Ascending aorta (tissue), 2 donors: ENCODE measurements at places on chromosomes 6 and 20.
A peak's percentile ranks its signal among the peaks of the same experiment; 100 is the strongest.

DNA sequence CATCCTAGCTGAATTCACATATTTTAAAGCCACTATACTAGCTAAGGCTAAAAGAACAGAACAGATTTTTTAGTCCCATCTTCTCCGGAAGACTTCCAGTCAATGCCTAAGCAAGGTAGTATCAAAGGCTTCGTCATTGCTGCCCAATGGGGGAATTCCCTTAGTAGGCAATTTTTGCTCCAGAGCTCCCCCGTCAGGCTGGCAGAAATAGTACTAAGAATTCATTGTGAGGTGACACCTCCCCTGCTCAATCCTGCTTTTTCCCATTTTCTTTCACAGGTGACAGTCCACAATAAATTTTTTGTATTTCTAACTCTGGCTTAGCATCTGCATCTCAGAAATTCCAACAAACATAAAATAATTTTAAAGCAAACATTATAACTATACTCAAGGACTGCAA lies 52.8 kb upstream of the SRSF6 start:
- H3K36me3 ChIP-seq = no peaks in the 10 kb centered on the region
- H3K27me3 ChIP-seq = no peaks in the 10 kb centered on the region
- H3K4me1 ChIP-seq = no peaks in the 10 kb centered on the region
- no peak overlapping the region for H3K4me3 ChIP-seq

DNA sequence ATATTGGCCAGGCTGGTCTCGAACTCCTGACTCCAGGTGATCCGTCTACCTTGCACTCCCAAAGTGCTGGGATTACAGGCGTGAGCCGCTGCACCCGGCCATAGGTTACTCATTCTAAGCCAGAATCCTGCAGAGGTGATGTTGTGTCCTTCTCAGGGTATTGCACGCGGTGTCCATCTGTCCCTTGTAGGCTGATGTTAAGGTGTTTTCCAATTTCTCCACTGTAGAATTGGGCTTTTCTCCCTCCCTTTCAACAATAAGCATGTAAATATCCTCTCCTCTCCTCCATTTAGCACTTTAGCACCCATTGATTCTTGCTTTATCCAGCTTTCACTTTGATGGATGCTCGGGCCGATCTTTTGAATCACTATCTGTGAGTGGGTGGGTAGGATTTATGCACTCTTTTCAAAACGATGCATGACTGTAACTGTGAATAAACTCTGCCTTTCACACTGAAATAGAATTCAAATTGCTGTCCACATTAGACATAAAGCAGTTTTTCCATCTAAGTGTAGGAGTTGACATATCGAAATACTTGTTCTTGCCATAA lies 52.6 kb downstream of the ZBTB2 start:
- no peak for DNase-seq
- H3K4me3 ChIP-seq = no peak overlapping the region
- peaks cover 8% of the 10 kb centered on the region for H3K36me3 ChIP-seq
- H3K4me1 ChIP-seq = no peaks in the 10 kb centered on the region
- H3K27ac ChIP-seq = no peak overlapping the region
- H3K27me3 ChIP-seq = no peaks in the 10 kb centered on the region

- H3K27me3 ChIP-seq = no peaks in the 10 kb centered on the region
- no peaks in the 10 kb centered on the region for H3K36me3 ChIP-seq
- no peak overlapping the region for H3K27ac ChIP-seq
- DNase-seq = no peak
These were observed 15.1 kb downstream of the BMP7 start for GRCh38 chr20:57251344-57251743.

- H3K27me3 ChIP-seq = peaks cover 4% of the 10 kb centered on the region
- DNase-seq = no peak
- H3K27ac ChIP-seq = no peak overlapping the region
These were observed 123.7 kb downstream of the MRPL14 start for GRCh38 chr6:44003345-44004061.

- H3K27me3 ChIP-seq = no peaks in the 10 kb centered on the region
- H3K4me3 ChIP-seq = no peak overlapping the region
- H3K36me3 ChIP-seq = no peaks in the 10 kb centered on the region
- H3K27ac ChIP-seq = no peak overlapping the region
These were observed 32.4 kb downstream of the ARID1B start for GRCh38 chr6:156809446-156810178.

DNA sequence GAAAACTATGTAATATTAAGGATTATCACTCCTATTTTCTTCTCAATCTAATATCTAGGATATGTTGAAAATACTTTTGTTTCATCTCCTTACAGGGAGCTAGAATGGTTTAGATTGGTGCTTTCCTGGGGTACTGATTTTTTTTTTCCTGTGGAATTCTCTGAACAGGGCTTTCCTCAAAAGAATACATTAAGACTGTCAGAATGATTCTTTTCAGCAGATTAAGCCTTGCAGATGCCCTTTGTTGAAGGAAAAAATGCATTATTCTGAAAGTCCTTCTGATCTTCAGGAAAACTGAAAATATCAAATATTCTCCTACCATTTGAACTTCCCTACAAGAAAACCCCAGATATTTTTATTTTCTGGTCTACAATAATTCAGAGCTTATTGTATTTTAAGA lies 178.9 kb downstream of the SOX4 start:
- no peaks in the 10 kb centered on the region for H3K36me3 ChIP-seq
- no peak overlapping the region for H3K4me3 ChIP-seq
- H3K27ac ChIP-seq = no peak overlapping the region
- no peak for DNase-seq
- no peaks in the 10 kb centered on the region for H3K27me3 ChIP-seq

DNA sequence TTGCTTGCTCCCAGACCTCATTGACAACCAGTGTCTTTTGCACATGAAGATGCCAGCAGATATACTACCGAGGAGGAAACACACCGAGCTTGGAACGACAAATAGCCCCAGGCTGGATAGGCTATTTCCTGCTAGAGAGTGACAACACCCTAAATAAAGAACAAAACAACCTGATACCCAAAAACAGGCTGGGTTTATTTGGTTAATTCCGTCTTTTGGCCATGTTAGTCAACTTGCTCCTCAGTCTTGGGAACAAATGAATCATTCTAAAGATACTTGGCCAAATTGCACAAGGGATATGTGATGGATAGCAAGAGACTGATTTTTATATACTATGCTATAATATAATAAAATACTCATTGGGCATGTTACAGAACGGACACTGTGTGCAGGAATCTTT lies 11.5 kb upstream of the MUC22 start:
- DNase-seq = no peak
- no peaks in the 10 kb centered on the region for H3K27me3 ChIP-seq
- no peak overlapping the region for H3K4me3 ChIP-seq
- H3K27ac ChIP-seq = no peak overlapping the region

DNA sequence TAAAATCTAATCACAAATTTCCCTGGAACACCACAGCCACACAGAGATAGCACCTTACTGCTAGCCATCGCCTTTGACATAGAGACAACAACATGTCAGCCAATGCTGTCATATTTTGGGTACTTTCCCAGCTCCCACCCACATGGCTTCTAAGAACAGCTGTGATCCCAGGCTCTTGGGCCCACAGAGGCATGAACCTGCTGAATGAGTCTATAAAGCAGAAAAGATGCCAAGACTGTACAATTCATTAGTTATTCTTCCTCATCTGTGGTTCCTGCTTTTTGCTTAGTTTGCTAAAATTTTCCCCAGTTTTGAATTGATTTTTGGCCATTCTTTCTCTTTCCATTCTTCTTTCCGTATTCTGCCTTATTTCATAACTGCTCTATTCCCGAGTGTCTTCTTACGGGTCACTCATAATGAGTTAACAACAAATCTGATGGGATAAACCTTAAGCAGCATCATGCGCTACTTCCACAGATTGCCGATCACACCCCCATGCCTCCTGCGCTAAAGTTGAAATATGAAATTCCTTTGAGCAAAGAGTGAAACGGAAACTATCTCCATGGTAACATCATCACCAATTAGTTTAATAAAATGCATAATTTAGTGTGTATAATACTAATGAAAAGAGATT lies 327.3 kb upstream of the HSF2 start:
- no peak overlapping the region for H3K27ac ChIP-seq
- no peaks in the 10 kb centered on the region for H3K4me1 ChIP-seq
- DNase-seq = no peak
- no peak overlapping the region for H3K4me3 ChIP-seq
- no peaks in the 10 kb centered on the region for H3K36me3 ChIP-seq

- no peaks in the 10 kb centered on the region for H3K27me3 ChIP-seq
- DNase-seq = no peak
- H3K36me3 ChIP-seq = peaks cover 18% of the 10 kb centered on the region
- H3K4me1 ChIP-seq = peaks cover 22% of the 10 kb centered on the region
- no peak overlapping the region for H3K27ac ChIP-seq
These were observed 13.2 kb downstream of the STX7 start for GRCh38 chr6:132499757-132500156.

DNA sequence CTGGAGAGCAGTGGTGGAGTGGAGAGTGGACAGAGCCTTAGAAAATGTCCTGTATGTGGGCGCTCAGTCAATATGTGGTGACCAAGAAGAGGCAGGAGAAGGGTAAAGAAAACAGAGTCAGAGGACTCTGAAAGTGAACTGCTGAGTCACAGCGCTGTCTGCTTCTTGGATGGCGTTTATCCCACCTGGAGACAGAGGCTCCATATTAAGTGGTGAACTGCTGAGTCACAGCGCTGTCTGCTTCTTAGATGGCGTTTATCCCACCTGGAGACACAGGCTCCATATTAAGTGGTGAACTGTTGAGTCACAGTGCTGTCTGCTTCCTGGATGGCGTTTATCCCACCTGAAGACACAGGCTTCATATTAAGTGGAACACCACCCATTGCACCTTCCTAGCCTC lies 119.3 kb upstream of the RALGAPA2 start:
- DNase-seq = no peak
- H3K4me3 ChIP-seq = no peak overlapping the region
- no peak overlapping the region for H3K27ac ChIP-seq
- no peaks in the 10 kb centered on the region for H3K4me1 ChIP-seq
- H3K27me3 ChIP-seq = no peaks in the 10 kb centered on the region

GRCh38 chr20:63844511-63844991 lies 13.5 kb upstream of the ZBTB46 start:
- peaks cover 8% of the 10 kb centered on the region for H3K4me1 ChIP-seq
- no peak for DNase-seq
- no peaks in the 10 kb centered on the region for H3K36me3 ChIP-seq
- peaks cover 3% of the 10 kb centered on the region for H3K27me3 ChIP-seq

DNA sequence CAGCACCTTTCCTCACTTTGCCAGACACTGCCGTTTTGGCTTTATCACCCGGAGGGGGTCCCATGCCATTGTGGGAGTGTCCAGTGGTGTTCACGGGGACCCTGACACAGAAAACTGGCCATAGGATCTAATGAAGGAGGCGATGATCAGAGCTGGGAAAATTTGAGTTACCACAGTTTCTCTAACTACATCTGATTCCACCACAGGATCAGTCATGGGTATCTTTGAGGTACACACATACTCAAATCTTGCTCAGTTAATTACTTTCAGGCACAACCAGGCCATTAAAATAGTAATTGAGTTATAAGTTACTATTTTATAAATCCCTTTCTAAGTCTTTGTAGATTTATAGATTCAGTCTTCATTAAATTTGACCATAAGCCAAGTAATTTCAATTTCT lies 215.1 kb downstream of the PRL start:
- H3K27ac ChIP-seq = no peak overlapping the region
- H3K4me1 ChIP-seq = peaks cover 2% of the 10 kb centered on the region
- no peak for DNase-seq
- H3K27me3 ChIP-seq = no peaks in the 10 kb centered on the region
- H3K4me3 ChIP-seq = no peak overlapping the region

DNA sequence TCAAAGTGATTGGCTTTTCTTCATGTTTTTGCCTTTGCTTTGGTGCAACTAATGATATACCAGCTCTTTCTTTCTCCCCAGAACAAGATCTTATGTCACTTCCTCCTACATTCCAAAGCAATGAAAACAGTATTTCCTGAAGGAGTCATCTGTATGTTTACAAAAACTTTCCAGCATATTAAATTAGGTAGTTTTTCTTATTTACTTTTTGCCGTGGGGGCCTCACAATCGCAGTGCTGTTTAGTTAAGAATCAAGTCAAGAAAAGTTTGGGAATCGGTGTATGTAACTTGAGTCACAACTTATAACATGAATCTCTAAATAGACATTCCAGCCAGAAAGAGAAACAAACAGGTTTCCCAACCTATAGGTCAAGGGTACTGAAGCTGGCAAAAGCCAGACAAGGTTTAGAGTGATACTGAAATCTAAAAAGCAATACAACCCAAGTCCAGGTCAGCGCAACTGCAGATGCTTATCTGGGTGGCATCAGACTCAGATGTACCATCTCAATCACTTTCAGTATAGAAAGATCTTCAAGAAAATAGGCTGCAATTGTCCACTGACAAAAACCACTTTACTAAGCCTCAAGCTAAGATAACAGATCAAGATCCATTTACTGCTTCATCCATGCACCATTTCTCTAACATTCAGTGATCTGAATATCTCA lies 63.6 kb downstream of the IPCEF1 start:
- no peaks in the 10 kb centered on the region for H3K27me3 ChIP-seq
- H3K27ac ChIP-seq = no peak overlapping the region
- no peaks in the 10 kb centered on the region for H3K36me3 ChIP-seq
- no peak for DNase-seq
- H3K4me3 ChIP-seq = no peak overlapping the region
- no peaks in the 10 kb centered on the region for H3K4me1 ChIP-seq

- peaks cover 22% of the 10 kb centered on the region for H3K4me1 ChIP-seq
- H3K4me3 ChIP-seq = peak overlapping the region; percentile 55
- peaks cover 28% of the 10 kb centered on the region for H3K27me3 ChIP-seq
- no peak for DNase-seq
- no peak overlapping the region for H3K27ac ChIP-seq
These were observed 1.9 kb downstream of the GRM4 start for GRCh38 chr6:34143884-34144580.

DNA sequence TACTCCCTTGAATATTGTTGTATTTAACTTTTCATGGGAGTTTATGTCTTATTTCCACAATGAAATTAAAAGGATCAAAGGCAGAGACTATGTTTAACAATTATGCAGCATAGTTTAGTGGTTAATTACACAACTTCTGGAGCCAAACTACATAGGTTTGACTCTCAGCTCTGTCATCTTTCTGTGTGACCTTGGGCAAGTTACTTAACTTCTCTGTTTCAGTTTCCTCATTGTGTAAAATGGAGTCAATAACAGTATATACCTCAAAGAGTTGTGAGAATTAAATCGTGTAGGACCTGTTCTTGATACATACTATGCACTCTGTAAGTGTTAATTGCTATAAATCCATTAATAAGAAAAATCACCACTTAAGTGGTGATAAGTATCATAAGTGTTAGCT lies 48.3 kb downstream of the BTBD9 start:
- no peaks in the 10 kb centered on the region for H3K4me1 ChIP-seq
- H3K4me3 ChIP-seq = no peak overlapping the region
- H3K27ac ChIP-seq = no peak overlapping the region
- no peak for DNase-seq

DNA sequence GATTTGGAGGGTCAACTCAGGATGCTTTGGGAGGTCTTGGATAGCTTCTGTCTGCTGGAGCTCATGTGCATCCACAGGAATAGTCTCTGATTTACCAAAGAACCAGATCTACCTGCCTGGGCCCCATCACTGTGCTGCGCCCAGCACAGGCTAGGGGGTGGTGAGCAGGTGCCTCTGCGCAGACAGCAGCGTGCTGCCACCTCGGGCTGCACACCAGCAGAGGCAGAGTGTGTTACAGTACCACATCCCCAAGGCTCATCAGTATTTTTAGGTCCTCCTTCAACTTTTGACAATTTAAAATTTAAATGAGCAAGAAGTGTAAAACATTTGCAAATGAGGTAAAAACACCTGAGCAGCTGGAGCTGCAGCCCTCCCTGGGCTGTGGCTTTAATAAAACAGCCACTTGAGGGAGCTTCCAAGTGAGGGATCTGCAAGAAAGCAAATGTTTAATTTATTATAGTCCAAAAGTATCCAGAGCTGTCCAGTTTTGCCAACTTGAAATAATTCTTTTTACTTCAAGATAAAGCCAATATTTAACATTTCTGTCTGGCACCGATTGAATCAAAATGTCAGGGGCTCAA lies 324.9 kb downstream of the ZFAND3 start:
- H3K4me3 ChIP-seq = no peak overlapping the region
- no peaks in the 10 kb centered on the region for H3K36me3 ChIP-seq
- no peak overlapping the region for H3K27ac ChIP-seq
- no peak for DNase-seq
- no peaks in the 10 kb centered on the region for H3K27me3 ChIP-seq
